ENCODE measurements at places on chromosomes 2 and 18.
A peak's percentile ranks its signal among the peaks of the same experiment; 100 is the strongest.

GRCh38 chr2:193556766-193557470, 1362.2 kb upstream of the TMEFF2 start:
- DNase-seq, result peak; percentile 25

GRCh38 chr2:75333646-75334045, 134.3 kb upstream of the TACR1 start:
- DNase-seq, result no peak

GRCh38 chr2:38454081-38454480, 77.0 kb upstream of the ATL2 start:
- no peak for DNase-seq

GRCh38 chr2:45046786-45047185, 37.5 kb upstream of the SIX2 start:
- no peak for DNase-seq

DNA sequence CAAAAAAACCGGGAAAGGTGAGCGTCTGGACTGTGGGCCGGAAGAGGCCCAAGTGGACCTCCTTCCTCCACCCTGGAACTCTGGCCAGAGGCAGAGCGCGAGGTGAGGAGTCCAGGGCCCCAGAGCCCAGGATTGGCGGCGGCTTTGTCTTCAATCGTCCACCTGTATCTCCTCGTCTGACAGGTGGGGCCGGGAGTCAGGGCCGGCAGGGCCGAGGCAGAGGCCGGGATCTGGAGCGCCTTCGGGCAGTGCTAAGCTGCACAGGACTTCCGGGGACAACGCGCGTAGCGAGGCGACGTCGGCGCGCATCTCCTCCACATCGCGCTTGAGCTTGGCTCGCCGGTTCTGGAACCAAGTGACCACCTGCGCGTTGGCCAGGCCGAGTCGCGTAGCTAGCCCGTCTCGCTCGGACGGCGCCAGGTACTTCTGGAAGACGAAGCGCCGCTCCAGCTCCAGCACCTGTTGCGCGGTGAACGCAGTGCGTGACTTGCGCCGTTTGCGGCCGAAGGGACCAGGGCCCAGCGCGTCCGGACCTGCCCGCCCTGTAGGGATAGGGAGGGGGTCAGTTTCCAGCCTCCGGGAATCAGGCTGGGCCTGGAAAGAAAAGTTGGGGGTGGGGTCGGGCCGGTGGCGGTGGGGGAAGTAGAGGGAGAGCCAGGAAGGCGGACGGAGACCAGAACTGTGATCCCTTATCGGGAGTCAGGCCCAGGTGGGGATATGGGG, 1.5 kb downstream of the LBX2 start:
- DNase-seq, result no peak

DNA sequence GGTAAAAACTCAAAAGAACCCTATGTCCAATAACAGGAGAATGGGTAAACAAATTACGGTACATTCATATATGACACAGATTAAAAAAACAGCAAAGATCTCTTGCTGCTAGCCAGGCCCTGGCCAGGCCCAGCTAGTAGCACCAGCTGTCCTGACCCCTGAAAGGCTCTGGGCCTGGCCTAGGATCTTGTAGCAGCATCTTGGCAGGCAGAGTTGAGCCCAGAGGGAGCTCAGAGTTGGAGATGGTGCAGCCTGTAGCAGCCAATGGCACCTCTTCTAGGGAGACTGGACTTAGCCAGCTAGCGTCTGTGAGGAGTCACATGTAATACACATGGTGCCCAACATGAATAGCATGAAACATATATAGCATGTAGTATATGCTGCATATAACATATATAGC, 69.1 kb downstream of the HS6ST1 start:
- DNase-seq, result no peak

DNA sequence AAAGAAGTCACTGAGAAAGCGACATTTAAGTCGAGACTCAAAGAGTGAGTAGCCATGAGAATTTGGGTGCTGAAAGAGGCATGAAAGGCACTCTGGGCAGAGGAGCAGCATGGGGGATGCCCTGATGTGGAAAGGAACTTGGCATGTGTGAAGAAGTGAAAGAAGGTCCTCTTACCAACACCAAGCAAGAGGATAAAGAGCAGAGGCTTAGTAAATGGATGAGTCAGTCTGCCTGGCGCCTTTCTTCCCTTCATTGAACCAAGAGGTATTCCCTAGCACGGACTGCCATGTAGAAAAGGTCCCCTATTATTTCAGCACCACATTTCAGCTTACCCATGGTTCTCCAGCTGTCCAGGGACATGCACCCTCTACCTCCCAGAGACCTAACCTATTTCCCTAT, 221.1 kb upstream of the NRP2 start:
- DNase-seq, result no peak

- no peak for DNase-seq
These were observed at the start of gene CXCR1 for GRCh38 chr2:218166791-218167190. Gene CXCR1 (minus strand): TSS chr2:218166962. CDS start chr2:218165211, 1,751 bp downstream.

GRCh38 chr2:68907920-68908253, 36.7 kb upstream of the BMP10 start:
- no peak for DNase-seq

- no peak for DNase-seq
These were observed 118.4 kb downstream of the PKP4 start for GRCh38 chr2:158575051-158575635.

GRCh38 chr18:75168619-75169018, 40.3 kb downstream of the PTGR3 start:
- no peak for DNase-seq

DNA sequence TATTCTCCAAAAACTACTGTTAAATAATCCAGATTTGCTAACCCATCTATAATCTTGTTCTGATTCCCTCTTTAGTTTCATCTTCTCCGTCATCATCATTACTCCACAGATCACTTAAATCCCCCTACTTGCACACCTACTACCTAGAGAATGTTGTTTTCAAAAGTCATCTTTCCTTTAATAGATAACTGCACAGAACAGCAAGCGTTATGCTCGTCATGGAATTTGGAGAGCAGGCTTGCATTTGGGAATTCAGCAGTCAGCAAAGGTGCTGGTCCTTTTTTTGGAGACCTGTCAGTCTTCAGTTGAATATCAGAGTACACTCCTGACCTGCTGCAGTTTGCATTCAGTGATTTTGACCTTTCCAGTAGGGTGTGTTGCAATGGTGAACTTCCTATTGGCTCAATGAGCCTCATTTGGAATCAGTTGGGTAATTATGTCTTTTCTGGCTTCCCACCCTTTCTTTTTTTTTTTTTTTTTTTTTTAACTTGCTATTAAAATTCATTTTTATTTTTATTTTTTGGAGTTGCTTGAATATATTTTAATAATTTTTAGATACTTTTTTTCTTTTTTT, 110.6 kb downstream of the HNRNPLL start:
- no peak for DNase-seq

GRCh38 chr2:217954051-217954450, 48.7 kb downstream of the TNS1 start:
- no peak for DNase-seq

- DNase-seq, result no peak
These were observed 14.6 kb downstream of the TNS1 start for GRCh38 chr2:217988014-217988839.

All from kidney epithelial cell (primary cell).